ENCODE measurements at places on chromosomes 6 and 20.

DNA sequence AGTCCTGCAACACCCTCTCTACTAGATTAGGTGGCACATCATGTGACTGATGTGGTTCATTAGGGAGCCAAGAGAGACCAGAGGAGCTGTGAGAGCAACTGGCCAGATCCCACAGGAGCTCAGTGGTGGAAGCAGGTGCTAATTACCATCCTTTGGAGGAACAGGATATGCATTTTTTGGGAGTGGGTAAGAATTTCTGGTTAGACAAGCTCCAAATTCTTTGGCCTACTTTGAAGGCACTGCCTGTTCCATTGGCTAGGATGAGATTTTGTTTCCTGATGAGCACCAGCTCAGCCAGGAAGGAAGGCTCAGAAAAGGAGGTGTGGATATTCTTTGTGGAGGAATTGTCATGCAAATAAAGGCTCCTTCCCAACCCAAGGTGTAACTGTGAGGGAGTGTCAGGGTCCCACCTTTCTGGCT lies 130.3 kb upstream of the BMP2 start:
- no peak for DNase-seq

DNA sequence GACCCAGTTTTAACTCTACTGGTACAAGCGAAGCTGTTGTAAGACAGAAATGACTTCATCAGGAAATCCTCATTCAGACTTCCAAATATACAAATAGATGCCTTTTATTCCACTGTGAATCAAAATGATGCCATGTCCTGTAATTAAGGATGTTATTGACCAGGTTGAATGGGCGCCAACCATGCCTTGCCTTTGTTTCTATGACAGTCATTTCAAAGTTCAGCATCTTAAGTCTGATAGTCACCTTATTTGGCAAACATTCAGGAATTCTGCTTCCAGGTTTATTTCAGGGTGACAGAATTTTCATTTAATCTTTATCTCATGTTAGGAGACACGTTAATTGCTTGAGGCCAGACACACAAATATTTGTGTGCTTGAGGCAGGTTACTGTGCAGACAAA lies 592.8 kb upstream of the JAG1 start:
- DNase-seq = no peak

DNA sequence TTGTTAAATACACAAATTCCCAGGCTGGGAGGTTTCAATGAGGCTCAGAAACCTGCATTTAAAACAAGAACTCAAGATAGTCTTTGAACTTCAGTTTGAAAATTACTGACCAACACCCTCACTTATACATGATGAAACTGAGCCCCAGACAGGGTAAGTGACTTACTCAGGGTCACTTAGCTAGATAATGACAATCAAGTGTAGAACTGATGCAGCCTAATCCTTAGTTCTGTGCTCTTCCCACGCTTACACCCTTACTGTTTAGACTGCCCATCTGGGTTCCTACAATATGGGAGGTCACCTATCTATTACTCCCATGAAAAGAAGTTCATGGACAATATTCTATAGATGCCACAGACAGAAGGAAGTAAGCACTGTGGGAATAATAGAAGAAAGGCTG lies 24.5 kb upstream of the FAM135A start:
- DNase-seq = no peak

DNA sequence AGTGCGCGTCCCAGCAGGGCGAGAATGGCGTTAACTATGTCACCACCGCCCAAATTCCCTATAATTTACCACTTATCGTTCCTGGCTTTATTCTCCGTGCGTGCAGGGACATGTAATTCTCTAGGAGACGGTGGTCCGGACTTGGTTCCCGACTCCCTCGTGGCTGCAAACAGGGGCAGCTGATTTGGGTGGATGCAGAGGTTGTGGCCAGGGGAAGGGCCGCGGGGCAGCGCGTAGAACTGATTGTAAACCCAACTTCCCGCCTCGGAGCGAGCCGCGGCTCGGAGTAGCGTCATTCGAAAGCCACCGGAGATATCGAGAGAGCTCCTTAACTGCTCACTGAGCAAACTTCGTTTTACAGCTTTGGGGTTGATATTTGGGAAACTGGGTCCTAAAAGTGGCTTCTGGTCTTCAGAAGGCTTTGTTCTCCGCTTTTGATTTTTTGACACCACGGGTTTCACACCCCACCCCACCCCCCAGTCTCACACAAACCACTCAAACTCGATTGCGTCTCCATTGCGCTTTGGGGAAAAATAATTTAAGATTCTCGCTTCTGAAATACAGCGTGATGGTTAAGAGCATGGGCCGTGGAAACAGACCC lies 17.5 kb upstream of the ZSCAN9 start:
- no peak for DNase-seq

DNA sequence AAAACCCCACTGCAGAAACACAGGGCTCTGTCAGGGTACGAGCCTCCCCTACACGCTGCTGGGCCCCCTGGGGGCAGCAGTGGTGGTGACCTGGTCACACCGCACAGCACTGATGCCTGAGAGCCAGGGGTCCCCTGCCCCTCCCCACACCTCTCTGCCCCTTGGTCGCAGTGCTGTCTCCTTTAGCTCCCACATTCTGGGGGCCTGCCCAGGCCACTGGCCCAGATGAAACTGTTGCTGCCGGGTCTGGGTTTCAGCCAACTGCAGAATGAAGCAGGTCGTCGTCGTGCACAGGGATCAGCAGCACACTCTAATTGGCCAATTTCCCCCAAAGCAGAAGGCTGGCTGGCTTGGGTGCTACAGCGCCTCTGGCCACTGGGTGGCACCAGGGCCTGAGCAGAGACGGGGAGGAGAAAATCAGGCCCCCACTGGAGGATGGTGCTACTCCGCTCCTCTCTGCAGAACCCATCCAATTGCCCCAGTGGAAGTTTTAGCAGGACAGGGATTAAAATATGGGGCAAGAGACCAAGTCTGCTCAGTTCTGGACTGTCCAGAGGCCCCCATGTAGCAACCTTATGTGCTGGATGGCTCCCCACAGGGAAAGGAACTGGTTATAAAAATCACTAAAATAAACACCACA lies 26.1 kb downstream of the DIDO1 start:
- DNase-seq = no peak

- no peak for DNase-seq
Observed at GRCh38 chr20:46172455-46172854, 54.3 kb downstream of the CD40 start.

DNA sequence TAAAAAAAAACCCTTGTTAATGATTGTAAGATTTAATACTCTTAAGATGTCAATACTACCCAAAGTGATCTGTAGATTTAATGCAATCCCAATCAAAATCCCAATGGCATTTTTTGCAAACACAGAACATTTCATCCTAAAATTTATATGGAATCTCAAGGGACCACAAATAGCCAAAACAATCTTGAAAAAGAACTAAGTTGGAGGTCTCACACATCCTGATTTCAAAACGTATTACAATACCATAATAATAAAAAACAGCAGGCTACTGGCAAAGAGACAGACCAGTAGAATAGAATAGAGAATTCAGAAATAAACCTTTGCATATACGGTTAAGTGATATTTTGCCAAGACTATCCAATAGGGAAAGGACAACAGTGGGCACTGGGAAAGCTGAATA lies 331.9 kb upstream of the JARID2 start:
- DNase-seq = no peak

- no peak for DNase-seq
Observed at GRCh38 chr6:100271625-100272024, 193.1 kb downstream of the SIM1 start.

DNA sequence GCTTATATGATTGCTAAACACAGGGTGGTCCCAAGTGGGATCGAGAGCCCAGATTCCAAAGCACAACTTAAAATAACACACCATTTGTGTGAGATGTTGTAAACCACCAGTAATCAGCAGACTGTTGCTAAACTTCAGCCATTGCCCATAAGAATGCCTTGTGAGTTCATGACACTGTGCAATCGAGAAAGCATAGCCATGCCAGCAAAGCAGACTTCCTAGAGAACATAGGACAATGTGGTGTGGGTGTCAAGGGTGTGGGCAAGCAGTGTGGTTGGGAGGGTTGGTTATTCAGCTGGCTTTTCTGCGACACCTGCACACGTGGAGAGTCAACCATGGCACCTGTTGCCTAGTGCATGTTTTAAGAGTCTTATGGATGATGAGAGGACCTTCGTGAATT lies 16.1 kb upstream of the CALHM6 start:
- DNase-seq = no peak

DNA sequence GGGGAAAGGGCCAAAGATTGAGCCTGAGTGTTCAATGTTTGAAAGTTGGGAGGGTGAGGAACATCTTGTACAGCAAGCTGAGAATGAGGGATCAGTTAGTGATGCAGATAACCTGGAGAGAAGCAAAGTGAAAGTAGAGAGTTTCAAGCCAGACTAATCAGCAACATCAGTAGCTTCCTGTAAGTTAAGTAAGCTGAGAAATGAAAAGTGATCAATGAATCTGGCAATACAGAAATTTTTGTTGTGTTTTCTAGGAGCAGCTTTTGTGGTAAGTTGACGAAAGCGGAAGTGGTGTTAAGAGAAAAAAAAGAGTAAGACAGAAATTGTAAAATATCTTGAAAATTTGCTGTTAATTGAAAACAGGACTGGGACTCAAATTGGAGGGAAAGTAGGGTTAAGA lies 855.5 kb upstream of the MAP3K7 start:
- no peak for DNase-seq

DNA sequence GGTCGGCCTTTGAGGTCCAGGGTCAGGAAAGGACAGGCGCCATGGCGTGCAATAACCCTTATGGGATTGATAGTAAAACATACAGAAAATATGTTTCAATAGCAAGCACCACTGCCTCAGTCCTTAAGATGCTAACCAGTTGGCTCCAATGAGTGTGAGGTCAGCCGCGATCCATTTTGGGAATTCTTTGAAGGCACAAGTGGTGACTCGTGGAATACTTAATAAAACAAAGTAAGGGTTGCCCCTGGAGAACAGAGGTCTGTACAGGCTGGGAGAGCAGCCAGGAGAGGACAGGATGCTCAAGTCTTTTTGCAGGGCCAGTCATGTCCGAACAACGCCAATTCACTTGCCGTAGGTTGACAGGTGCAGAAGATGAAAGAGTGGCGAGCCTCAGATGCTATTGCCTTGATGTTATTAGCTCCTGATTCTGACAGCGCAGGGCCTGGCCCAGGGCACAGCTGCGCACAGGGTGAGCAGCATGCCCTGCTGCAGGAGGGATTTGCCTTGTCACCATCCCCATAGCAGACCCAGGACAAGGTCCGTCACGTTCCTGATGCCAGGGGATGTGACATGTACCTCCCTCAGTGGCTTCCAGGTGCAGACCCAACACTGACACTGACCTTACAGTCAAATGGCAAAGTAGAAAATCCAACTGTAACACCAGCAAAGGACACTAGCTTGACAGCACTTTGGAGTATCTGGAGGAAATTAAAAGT lies 21.8 kb downstream of the SYNDIG1 start:
- no peak for DNase-seq

GRCh38 chr6:131918650-131919355 lies 32.4 kb downstream of the CCN2 start:
- no peak for DNase-seq

- DNase-seq = no peak
Observed at GRCh38 chr6:28695715-28696114, 170.0 kb downstream of the GPX5 start.

GRCh38 chr6:30557683-30557981 lies 537 bp downstream of the PRR3 start:
- no peak for DNase-seq

GRCh38 chr6:80956898-80957297 lies 795.6 kb downstream of the TENT5A start:
- no peak for DNase-seq

DNA sequence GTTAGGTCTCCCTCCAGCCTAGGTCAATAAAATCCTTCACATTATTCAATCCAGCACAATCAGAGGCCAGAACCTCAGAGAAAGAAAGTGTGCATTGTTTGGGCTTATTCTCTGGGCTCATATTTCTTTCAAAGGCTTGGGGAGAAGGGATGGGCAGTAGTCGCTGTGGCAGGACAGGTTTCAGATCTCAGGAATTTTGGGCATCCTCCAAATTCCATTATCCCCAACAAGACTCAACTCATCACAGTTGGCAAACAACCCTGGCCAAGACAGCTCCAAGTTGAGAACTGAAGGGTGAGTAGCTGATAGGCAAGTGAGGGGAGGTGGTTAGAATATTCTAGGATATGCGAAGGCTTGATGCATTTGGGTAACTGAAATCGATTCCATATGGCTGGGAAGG lies 27.2 kb upstream of the CHD6 start:
- DNase-seq = no peak

DNA sequence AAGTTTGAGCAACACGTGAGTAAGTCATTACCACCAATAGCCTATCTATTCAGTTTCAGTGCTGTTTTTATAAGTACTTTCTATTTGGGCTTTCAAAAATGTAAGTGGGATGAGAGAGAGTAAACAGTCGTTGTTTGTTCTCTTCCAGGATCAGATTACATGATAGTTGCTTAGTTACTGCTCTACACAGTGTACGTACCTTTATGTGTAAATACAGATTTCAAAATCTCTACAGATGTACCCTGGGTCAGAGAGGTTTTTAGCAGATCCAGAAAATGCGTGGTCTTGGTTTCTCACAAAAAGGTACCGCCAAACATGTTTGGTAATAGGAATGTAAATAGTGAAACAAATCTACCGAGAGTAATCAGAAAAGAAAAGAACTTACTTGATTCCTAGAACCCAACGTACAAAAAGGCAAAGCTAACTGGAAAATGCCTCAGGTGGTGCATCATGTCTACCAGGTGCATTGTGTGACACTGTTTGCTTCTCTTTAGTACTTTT lies 421.1 kb downstream of the BCKDHB start:
- DNase-seq = no peak

GRCh38 chr6:14676977-14677781 lies 559.6 kb downstream of the CD83 start:
- DNase-seq = no peak

DNA sequence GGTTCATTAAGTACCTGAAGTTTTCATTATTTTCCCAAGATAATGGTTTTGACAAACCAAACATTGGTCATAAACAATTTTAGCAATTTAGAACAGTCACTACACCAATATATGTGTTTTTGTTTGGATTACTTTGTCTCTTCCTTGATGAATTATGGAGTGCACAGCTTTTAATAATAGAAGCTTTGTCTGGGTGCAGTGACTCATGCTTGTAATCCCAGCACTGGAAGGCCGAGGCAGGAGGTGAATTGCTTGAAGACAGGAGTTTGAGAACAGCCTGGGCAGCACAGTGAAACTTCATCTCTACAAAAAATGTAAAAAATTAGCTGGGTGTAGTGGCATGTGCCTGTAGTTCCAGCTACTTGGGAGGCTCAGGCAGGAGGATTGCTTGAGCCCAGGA lies 89.4 kb upstream of the ANKEF1 start:
- no peak for DNase-seq

GRCh38 chr6:50198245-50198644 lies 148.5 kb upstream of the DEFB112 start:
- no peak for DNase-seq
